Prostate gland (tissue), 2 donors: ENCODE measurements at places on chromosomes 1 and 21. TPM values are rescaled to one million over a fixed set of nuclear protein-coding genes. Genes with fewer than 3 reads are reported as not detected.

The SPRR2A gene
- not detected for total RNA-seq

The OR10Z1 gene
- total RNA-seq, result not detected

The DIO1 gene
- not detected for total RNA-seq

The ERG gene
- 11.2 TPM for total RNA-seq

The HEYL gene
- total RNA-seq, result 2.6 TPM

- H3K4me1 ChIP-seq, result no peaks in the 10 kb centered on the region
- no peak overlapping the region for H3K4me3 ChIP-seq
- DNase-seq, result no peak
- H3K27ac ChIP-seq, result no peak overlapping the region
- H3K27me3 ChIP-seq, result no peaks in the 10 kb centered on the region
Measured at GRCh38 chr1:118461154-118461553, 276.1 kb upstream of the SPAG17 start.

DNA sequence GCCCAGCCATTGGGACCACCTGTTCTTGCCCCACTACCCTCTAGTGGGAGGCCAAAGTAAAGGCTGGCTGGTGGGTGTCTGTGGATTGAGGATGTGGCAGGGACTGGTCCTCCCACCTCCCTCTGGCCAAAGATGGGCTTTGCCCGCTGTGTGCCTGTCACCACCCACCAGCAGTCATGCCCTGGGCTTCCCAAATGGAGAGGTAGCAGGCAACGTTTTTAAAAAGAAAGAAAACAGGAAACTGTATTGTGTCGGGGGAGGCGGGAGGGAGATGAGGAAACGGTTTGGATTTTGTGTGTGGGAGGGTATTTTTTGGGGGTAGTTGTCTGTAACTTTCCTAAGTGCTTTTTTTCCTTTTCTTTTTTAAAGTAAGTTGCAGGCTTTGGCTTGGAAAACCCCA lies 30.1 kb downstream of the SZRD1 start:
- no peaks in the 10 kb centered on the region for H3K27me3 ChIP-seq
- no peak overlapping the region for H3K27ac ChIP-seq
- no peak overlapping the region for H3K4me3 ChIP-seq
- H3K4me1 ChIP-seq, result no peaks in the 10 kb centered on the region
